MCF 10A (cell line): ENCODE measurements at places on chromosomes 11 and 22. TPM values are rescaled to one million over a fixed set of nuclear protein-coding genes. Genes with fewer than 3 reads are reported as not detected.

The IGLL5 gene
- not detected in 2 replicates for total RNA-seq

The DLG2 gene
- 0.26 and 0.54 TPM in 2 replicates for total RNA-seq

The OR5P2 gene
- total RNA-seq: not detected in 2 replicates

The MOGAT2 gene
- not detected in 2 replicates for total RNA-seq

The SELENOO gene
- 16.1 and 21.9 TPM in 2 replicates for total RNA-seq

The APOA5 gene
- not detected in 2 replicates for total RNA-seq

The NXPE2 gene
- total RNA-seq: not detected in 2 replicates

The SUN2 gene
- total RNA-seq: 51.9 and 66.8 TPM in 2 replicates

The TRIM49B gene
- total RNA-seq: not detected in 2 replicates

- peak; percentile 52 for DNase-seq
- peaks cover 35% of the 10 kb centered on the region for H3K4me1 ChIP-seq
- no peaks in the 10 kb centered on the region for H3K27me3 ChIP-seq
- peaks cover 11% of the 10 kb centered on the region for H3K36me3 ChIP-seq
Measured at GRCh38 chr11:64356498-64357411, 2.2 kb upstream of the RPS6KA4 start.

DNA sequence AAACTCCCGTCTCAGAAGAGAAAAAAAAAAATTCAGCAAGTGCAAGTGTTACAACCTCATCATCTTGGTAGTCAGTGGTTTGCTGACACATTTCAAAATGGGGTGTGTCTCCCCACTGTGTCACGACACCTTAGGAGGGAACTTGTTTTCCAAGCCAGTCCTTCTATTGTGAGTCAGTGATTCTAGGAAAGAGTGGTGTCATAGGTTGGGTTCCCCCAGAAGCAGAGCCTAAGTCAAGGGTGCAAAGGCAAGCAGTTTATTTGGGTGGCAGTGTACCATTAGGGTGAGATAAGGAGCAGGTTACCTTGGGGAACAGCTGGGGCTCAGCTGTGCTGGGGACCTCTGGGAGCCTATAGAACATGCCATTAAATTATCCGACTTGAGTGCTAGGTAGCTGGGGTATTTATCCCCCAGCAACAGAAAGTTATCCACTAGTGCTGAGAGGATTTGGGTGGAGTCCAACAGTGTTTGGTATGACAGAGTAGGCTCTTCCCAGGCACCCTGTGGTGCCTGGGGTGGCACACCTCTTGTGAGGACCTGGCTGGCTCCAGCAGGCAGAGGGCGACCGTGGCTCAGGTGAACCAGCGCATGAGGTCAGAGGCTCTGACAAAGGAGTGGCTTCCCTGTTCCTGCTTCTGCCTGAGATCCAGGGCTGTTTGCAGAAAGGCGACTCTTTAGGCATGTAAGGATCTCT, 41.7 kb downstream of the KIAA1671 start:
- H3K36me3 ChIP-seq: peaks cover 26% of the 10 kb centered on the region
- peaks cover 64% of the 10 kb centered on the region for H3K4me1 ChIP-seq
- peak overlapping the region; percentile 91 for H3K27ac ChIP-seq
- peak overlapping the region; percentile 50 for H3K4me3 ChIP-seq
- peak; percentile 91 for DNase-seq

GRCh38 chr11:1566381-1567051, 5.6 kb downstream of the DUSP8 start:
- H3K27ac ChIP-seq: no peak overlapping the region
- DNase-seq: no peak
- H3K4me3 ChIP-seq: no peak overlapping the region
- H3K4me1 ChIP-seq: peaks cover 7% of the 10 kb centered on the region
- H3K36me3 ChIP-seq: peaks cover 5% of the 10 kb centered on the region

DNA sequence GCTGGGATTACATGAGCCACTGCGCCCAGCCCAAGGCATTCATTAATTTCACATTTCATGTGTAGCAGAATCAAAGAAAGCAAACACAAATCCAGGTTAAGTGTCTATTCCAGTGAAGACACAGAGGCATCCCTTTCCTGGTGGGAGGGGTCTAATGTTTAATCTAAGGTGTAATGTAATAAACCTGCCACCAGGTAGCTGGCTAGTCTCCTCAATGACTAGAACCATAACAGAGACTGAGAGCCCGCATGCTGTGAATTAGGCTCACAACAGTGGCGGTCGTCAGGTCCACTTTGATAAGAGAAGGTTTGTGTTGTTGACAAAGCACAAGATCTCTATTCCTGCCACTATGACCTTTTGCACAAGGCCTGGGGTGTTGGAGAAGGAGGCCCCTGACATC, 64.2 kb upstream of the ADA2 start:
- H3K27ac ChIP-seq: no peak overlapping the region
- no peak overlapping the region for H3K4me3 ChIP-seq
- H3K4me1 ChIP-seq: no peaks in the 10 kb centered on the region
- no peak for DNase-seq
- peaks cover 7% of the 10 kb centered on the region for H3K27me3 ChIP-seq

- no peaks in the 10 kb centered on the region for H3K4me1 ChIP-seq
- no peaks in the 10 kb centered on the region for H3K36me3 ChIP-seq
- H3K27me3 ChIP-seq: no peaks in the 10 kb centered on the region
- no peak overlapping the region for H3K4me3 ChIP-seq
- no peak for DNase-seq
Measured at GRCh38 chr11:129314371-129314770, 61.3 kb upstream of the BARX2 start.

DNA sequence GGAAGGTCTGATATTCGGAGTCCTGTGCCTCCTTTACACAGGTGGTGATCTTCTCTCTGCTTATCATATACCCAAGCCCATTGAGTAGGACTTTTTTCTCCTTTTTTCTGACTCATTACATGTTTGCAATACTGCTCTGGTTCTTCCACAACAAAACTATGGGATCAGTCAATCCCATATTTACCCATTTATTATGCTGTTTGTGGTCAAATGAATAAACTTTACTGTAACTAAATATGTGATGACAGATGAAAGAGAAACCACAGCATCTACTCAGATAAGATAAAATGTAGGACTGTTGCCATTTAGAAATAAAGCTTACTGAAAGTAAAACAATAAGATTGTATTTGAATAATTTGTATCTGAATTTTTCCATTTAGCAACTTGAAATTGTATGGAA, 958.7 kb upstream of the FAT3 start:
- H3K4me3 ChIP-seq: no peak overlapping the region
- H3K27ac ChIP-seq: no peak overlapping the region
- H3K27me3 ChIP-seq: no peaks in the 10 kb centered on the region
- no peaks in the 10 kb centered on the region for H3K36me3 ChIP-seq
- no peak for DNase-seq
- peaks cover 5% of the 10 kb centered on the region for H3K4me1 ChIP-seq

- no peaks in the 10 kb centered on the region for H3K27me3 ChIP-seq
- H3K4me3 ChIP-seq: peak overlapping the region; percentile 31
- DNase-seq: peak; percentile 96
- H3K27ac ChIP-seq: peak overlapping the region; percentile 90
- H3K4me1 ChIP-seq: peaks cover 34% of the 10 kb centered on the region
Measured at GRCh38 chr11:128208329-128209137, 378.8 kb downstream of the ETS1 start.

DNA sequence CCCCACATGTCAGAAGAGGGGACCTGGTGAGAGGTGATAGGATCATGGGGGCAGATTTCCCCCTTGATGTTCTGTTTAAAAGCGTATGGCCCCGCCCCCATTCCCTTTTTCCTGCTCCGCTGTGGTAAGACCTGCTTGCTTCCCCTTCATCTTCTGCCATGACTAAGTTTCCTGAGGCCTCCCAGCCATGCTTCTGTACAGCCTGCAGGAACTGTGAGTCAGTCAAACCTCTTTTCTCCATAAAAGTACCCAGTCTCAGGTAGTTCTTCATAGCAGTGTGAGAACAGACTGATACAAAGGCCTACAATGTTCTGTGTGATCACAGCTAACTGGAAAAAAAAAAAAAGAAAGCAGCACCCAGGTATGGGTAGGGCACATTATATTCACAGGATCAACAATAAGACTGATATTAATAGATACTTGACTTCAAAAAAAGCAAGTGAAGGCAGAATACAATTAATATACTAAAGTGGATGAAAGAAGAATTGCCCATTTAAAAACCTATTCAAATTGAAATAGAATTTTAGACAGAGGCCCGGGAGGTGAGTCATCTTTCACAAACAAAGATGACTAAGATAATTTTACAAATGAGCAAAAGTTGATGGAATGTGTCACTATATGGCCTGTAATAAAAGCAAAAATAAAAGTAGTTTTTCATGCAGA, 1.7 kb upstream of the OR52K1 start:
- DNase-seq: peak; percentile 38
- peaks cover 6% of the 10 kb centered on the region for H3K36me3 ChIP-seq
- peak overlapping the region; percentile 57 for H3K27ac ChIP-seq
- no peaks in the 10 kb centered on the region for H3K27me3 ChIP-seq
- H3K4me3 ChIP-seq: no peak overlapping the region
- peaks cover 12% of the 10 kb centered on the region for H3K4me1 ChIP-seq

DNA sequence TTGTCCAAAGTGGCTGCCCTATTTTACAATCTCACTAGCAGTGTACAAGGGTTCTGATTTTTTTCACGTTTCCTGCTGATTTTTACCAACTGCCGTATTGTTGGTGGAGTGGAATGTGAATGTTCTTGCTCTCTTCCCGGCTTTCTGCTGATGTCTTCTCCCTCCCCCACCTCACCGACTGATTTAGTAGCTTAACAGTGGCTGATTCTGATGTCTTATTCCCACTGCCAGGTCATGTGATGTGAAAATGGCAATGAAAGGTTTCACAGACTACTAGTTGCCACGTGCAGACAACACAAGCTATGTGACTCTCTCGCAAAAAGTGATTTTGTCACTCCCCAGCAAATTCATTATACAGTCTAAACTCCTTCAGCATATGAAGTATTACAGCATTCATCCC, 17.3 kb upstream of the NEU3 start:
- no peaks in the 10 kb centered on the region for H3K27me3 ChIP-seq
- H3K4me3 ChIP-seq: no peak overlapping the region
- peaks cover 10% of the 10 kb centered on the region for H3K4me1 ChIP-seq
- no peak for DNase-seq

- DNase-seq: no peak
- peaks cover 45% of the 10 kb centered on the region for H3K4me1 ChIP-seq
- peak overlapping the region; percentile 98 for H3K27ac ChIP-seq
- H3K4me3 ChIP-seq: peak overlapping the region; percentile 93
- H3K36me3 ChIP-seq: peaks cover 49% of the 10 kb centered on the region
Measured at GRCh38 chr11:61331651-61332050, 1.3 kb downstream of the DDB1 start.

DNA sequence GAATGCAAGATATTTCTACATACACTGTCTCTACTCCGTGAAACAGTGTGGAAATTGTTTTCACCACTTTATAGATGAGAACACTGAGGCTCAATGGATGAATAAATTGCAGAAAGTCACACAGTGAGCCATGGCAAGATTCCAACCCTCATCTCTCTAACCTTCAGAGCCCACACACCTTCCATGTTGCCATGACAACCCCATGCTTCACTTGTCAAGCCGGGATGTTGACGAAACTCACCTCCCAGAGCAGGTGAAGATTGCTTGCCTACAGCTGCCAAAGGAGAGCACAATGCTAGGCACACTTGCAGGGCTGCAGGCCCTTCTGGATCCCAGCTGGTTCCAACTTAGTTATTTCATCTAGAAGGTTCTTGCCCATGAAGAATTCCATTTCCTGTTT, 71.4 kb upstream of the SEZ6L start:
- H3K4me1 ChIP-seq: no peaks in the 10 kb centered on the region
- no peak for DNase-seq
- peaks cover under 1% of the 10 kb centered on the region for H3K27me3 ChIP-seq

DNA sequence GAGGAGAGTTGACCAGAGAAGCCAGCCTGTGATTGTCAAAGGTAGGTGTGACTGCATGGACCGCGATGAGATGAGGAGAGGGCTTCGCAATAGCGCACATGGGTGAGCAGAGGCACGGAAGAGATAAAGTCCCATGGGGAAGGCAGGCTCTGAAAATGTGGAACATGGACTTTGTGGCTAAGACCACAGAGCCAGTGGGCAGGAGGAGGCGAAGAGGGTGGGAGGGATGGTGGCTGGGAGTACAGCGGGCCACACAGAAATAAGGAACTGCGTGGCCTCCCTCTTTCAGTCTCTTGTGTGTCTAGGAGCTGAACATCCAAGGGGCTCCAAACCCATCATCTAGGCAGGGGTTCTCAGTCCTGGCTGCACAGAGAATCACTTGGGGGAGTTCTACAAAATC, 98.6 kb downstream of the TENM4 start:
- H3K4me3 ChIP-seq: no peak overlapping the region
- DNase-seq: no peak
- no peaks in the 10 kb centered on the region for H3K36me3 ChIP-seq
- no peaks in the 10 kb centered on the region for H3K27me3 ChIP-seq

GRCh38 chr11:12114193-12115033, 4.0 kb downstream of the MICAL2 start:
- H3K4me3 ChIP-seq: no peak overlapping the region
- peaks cover 34% of the 10 kb centered on the region for H3K4me1 ChIP-seq
- peaks cover 17% of the 10 kb centered on the region for H3K36me3 ChIP-seq

DNA sequence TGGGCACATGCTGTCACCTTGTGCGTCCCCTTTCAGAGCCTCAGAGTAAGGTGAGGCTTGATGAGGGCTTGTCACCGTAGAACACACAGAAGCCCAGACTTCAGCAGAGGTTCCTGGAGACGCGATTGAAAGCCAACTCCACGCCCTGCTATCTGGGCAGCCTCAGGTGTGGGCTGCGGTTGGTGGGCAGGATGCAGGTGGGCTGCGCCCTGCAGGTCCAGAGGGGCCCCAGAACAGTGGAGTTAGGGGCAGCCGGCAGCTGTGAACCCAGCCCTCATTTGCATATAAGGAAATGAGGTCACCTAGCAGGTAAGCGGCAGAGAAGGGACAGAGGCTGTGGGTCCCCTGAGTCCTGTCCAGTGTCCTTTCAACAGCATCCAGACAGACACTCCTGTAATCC, 15.4 kb downstream of the PHLDA2 start:
- DNase-seq: no peak
- H3K36me3 ChIP-seq: peaks cover 2% of the 10 kb centered on the region
- no peak overlapping the region for H3K4me3 ChIP-seq
- no peak overlapping the region for H3K27ac ChIP-seq
- H3K4me1 ChIP-seq: peaks cover 28% of the 10 kb centered on the region

- DNase-seq: no peak
- H3K36me3 ChIP-seq: no peaks in the 10 kb centered on the region
- peaks cover 6% of the 10 kb centered on the region for H3K4me1 ChIP-seq
- no peak overlapping the region for H3K4me3 ChIP-seq
- no peak overlapping the region for H3K27ac ChIP-seq
Measured at GRCh38 chr11:41281131-41281742, 178.2 kb downstream of the LRRC4C start.

- H3K4me1 ChIP-seq: peaks cover 5% of the 10 kb centered on the region
- peaks cover 57% of the 10 kb centered on the region for H3K36me3 ChIP-seq
- no peak overlapping the region for H3K4me3 ChIP-seq
- peak overlapping the region; percentile 11 for H3K27ac ChIP-seq
Measured at GRCh38 chr11:70312401-70313357, 42.2 kb downstream of the PPFIA1 start.

GRCh38 chr11:48019595-48019994, 39.2 kb downstream of the PTPRJ start:
- no peaks in the 10 kb centered on the region for H3K36me3 ChIP-seq
- DNase-seq: no peak
- H3K27ac ChIP-seq: no peak overlapping the region
- no peak overlapping the region for H3K4me3 ChIP-seq
- H3K27me3 ChIP-seq: no peaks in the 10 kb centered on the region

- H3K36me3 ChIP-seq: peaks cover 54% of the 10 kb centered on the region
- no peak overlapping the region for H3K4me3 ChIP-seq
- no peaks in the 10 kb centered on the region for H3K27me3 ChIP-seq
- no peak for DNase-seq
- H3K4me1 ChIP-seq: peaks cover 8% of the 10 kb centered on the region
Measured at GRCh38 chr22:40955571-40955970, 4.4 kb downstream of the RBX1 start.

GRCh38 chr11:61027141-61027840, 55.8 kb downstream of the CD6 start:
- H3K4me3 ChIP-seq: no peak overlapping the region
- H3K27me3 ChIP-seq: peaks cover 25% of the 10 kb centered on the region
- H3K27ac ChIP-seq: no peak overlapping the region
- peaks cover 7% of the 10 kb centered on the region for H3K4me1 ChIP-seq

GRCh38 chr11:11532574-11532973, 89.2 kb downstream of the GALNT18 start:
- no peak overlapping the region for H3K4me3 ChIP-seq
- no peak for DNase-seq
- no peaks in the 10 kb centered on the region for H3K27me3 ChIP-seq
